Activated gamma-delta T cell treated with anti-CD3 and anti-CD28 coated beads, Interleukin-2, amount 50 U/mL, for 16 hours (primary cell): ENCODE measurements at places on chromosomes 2 and 18.

- no peak for DNase-seq
Measured at GRCh38 chr18:40360558-40360957, 1594.5 kb upstream of the PIK3C3 start.

DNA sequence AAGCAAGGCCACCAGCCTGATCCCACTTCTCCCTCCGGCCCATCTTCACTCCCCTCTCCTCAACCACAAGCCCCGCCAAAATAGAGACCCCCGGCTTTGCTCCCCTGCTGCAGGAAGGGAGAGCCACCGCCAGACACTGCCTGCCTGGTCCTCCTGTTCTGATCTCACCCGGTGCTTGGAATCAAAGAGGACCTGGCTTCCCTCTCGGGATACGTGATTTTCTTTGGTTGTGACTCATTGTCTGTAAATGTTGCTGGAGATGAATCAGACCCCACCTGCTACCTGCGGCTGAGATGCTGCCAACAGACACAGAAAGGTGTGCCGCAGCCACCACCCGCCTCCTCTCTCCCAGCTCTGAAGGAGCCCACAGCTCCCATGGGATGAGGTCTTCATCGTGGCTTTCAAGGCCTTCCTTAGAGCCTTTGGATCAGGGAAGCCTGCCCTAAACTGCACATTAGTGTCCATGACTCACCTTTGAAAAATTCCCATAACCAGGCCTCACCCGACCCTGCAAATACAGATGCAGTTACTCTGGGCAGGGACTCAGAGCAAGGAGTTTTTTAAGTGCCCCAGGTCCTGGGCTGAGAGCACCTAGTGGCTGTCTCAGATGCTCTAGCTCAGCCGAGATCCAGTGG, 79.4 kb upstream of the ZNF532 start:
- DNase-seq = no peak

GRCh38 chr18:78496079-78496478, 483.5 kb upstream of the SALL3 start:
- no peak for DNase-seq

DNA sequence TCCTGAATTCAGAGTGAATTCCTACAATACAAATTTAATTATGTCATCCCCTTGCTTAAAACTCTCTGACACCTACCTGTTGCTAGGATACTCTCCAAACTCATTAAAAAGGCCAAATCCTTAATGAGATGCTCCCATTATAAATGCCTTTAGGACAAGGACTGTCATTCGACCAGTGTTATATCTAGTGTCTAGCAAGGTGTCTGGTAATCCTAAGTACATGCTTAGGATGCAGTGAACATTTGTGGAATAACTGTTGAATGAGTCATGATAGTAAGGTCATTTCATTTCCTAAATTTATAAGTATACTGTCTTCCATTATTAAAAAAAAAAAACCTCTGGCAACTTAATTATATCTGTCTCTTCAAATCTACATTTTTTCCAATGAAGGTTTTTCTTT, 588.9 kb upstream of the NRXN1 start:
- no peak for DNase-seq

GRCh38 chr18:61738042-61738441, 154.8 kb downstream of the RNF152 start:
- no peak for DNase-seq

DNA sequence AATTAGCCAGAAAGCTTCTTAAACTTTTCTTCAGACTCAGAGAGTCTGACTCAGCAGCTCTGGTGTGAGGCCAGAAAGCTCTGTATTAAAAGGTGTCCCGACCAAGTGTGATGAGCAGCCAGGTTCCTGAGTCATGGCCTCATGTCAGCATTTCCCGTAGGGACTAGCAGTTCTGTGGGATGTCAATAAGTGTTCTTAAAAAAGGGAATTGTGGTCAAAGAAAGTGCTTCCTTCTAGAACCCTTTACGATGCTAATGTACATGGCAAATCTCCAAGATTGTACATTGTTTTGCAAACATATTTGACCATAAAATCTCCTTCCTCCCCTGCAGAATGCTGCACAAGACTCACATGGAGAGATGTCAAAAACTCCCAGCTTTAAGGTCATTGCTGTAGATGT, 80.1 kb downstream of the PLA2R1 start:
- no peak for DNase-seq
